ENCODE measurements at places on chromosomes 5 and 9. TPM values are rescaled to one million over a fixed set of nuclear protein-coding genes. Genes with fewer than 3 reads are reported as not detected.
A peak's percentile ranks its signal among the peaks of the same experiment; 100 is the strongest.

Gene PRPF4
- 21.8 TPM for total RNA-seq

Gene CAMK2A
- total RNA-seq: 0.88 TPM

Gene OR1B1
- total RNA-seq: not detected

Gene PCDHGB6
- 8.0 TPM for total RNA-seq

Gene PDGFRB
- 567 TPM for total RNA-seq

DNA sequence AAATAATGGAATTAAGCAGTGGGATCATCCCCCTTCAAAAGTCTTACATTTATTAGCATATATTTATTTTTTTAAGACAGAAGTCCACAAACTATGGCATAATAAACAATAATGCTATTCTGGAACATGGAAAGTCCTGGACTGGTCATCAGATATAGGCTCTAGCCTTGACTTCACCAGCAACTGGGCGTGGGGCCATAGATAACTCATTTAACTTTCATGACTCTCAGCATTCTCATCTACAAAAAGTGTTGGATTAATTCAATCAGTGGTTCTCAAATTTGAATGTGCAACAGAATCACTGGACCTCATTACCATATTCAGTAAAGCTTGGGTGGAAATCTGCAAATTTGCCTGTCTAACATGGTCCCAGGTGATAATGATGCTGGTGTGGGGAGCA is 253.8 kb downstream of the FBXL7 start:
- no peak for DNase-seq

GRCh38 chr9:18766989-18767550 is 265.9 kb downstream of the SAXO1 start:
- no peak for DNase-seq

- DNase-seq: peak; percentile 72
These were observed 6.7 kb downstream of the CORO2A start for GRCh38 chr9:98185611-98186171.

- DNase-seq: peak; percentile 30
These were observed 104.8 kb upstream of the CD180 start for GRCh38 chr5:67301285-67301903.

DNA sequence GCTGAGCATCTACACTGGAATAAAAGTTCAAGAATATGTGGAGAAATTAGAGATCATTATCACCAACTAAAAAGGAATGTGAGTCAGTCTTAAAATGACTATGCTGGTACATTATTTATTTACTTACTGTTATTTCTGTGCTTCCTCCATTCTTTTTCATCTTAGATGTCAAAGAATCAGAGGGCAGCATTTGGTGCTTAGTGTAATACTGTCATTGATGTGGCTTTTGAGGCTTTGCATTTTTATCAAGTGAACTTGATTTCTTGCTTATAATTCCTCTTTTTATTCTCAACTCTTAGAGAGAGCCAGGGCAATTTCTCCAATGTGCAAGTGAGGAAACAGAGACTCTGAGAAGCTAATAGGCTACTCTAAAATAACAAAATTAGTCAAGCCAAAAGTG is 163.7 kb upstream of the TRPC7 start:
- DNase-seq: no peak

DNA sequence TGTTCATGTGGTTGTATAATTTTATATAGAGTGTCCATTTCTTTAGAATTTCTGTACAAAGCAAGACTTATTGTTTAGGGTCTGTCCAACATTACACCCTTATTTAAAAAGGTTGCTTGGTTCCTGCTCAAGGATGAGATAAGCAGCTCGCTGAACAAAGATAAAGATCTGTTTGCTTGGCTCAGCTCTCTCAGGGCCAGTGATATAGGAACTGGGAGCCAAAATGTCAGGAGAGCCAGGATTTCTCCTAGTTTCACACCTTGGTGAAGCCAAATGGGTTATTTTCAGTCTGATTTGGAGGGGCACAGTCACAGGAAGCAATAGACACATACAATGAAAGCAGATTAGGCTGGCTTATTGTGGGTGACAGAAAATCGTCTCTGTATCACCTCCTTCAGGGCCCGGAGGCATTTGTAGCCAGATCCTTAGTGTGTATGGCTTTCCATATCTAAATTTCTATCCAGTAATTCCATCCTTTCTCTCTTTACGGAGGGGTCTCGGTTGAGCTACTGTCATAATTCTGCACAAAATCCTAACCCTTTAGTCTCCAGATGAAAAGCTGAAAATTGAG is 396.4 kb downstream of the TMEM232 start:
- no peak for DNase-seq

DNA sequence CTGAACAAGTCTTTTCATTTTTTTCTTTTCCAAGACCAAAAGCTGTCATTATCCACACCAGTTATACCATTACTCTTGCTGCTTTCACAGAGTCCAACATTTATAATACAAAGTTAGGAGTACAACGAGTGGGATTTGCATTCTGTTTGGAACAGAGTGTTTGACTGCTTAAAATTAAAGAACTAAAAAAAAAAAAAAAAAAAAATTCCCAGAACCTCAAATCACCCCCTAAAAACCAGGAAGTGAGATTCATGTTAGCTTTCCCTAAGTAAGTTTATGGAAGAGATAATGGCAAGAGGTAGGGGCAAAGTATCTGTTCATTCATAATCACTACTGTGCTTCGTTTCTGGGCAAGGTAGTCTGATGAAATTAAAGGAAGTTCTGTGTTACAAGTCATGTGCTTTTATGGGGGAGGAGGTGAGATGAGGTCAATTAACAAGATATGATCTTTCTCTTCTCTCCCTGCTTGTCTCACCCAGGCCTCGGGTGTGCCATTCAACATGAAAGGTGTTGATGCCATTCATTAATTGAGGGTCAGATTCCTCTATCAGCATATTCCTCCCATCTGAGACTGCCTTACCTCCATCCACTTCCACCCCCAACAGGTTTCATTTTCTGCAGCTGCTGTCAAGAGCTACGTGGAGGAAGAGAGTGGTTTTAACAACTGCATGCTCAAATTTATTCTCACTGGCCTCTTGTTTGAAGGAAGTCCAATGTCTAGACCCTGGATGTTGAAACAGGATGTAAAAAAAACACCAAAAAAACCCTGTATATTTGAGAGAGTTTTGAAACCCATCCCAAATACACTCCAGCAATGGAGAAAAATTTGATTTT is 58.1 kb downstream of the MARCHF3 start:
- no peak for DNase-seq

DNA sequence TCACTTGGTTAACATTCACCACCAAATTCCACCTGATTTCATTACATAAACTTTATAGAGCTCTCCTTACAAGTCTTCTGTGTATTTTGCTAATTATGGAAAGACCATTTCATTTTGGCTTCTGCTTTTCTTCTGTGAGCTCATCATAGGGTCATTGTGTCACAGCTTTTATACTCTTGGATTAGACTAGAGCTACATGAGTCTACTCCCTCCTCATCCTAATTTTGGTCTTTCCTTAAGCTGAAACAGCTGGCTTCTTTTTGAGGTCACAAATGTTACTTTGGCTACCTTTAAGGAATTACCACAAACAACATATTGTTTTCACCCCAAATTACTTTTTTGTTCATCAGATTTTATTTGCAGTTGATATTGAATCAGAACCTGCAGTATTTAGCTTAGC is 103.0 kb downstream of the NPR3 start:
- DNase-seq: peak; percentile 26

DNA sequence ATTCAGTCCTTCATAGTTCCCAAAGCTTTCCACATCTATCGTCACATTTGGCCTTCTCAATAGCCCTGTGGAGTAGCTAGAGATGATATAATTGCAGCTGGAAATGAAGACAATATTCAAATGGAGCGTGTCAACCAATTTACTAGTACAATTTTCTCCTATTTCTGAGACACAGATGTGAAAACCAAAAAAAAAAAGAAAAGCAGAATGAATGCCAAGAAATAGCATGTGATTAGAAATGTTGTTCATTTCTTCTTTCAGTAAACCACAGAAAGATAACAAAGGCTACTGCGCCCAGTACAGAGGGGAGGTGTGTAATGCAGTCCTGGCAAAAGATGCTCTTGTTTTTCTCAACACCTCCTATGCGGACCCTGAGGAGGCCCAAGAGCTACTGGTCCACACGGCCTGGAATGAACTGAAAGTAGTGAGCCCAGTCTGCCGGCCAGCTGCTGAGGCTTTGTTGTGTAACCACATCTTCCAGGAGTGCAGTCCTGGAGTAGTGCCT is 99.0 kb downstream of the MUSK start:
- DNase-seq: no peak

DNA sequence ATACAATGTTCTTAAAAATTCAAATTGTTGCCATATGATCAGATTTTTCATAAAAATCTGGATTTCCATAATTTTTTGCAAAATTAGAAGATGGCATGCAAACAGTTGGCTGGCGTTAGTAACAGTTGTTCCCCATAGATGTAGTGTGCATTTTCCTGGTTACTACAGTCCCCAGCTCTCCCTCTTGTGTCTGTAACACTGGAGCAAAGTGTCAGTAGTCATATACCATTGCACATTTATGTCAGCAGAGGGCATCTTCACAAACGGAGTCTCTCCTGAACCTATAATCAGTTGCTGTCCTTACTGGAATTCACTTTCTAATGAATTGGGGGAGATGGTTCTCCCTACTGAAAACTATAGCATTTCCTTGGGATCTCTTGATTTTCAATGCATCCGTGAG is 44.7 kb upstream of the DMAC1 start:
- no peak for DNase-seq

- DNase-seq: no peak
These were observed 216.9 kb downstream of the AUH start for GRCh38 chr9:91144769-91145168.

GRCh38 chr5:40464511-40464910 is 215.2 kb upstream of the PTGER4 start:
- DNase-seq: no peak

- peak; percentile 26 for DNase-seq
These were observed 72.3 kb downstream of the PRRT1B start for GRCh38 chr9:131617611-131618010.

DNA sequence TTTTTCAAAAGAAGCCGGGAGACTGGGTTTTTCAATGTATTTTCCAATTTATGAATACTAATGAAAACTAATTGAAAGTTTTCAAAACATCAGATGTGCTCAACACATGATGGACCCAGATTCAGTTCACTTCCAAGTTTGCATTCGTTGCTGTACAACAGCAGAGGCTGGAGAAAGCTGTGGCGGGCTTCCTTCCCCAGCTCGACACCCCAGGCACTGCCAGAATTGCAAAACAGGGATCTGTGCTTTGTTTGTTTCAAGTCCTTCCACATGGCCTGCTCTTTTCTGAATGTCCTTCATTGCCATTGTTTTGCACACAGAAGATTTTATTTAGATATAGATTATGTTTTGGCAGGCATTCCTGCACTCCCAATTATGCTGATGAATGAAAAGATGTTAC is 30.3 kb upstream of the INSYN2B start:
- DNase-seq: no peak

DNA sequence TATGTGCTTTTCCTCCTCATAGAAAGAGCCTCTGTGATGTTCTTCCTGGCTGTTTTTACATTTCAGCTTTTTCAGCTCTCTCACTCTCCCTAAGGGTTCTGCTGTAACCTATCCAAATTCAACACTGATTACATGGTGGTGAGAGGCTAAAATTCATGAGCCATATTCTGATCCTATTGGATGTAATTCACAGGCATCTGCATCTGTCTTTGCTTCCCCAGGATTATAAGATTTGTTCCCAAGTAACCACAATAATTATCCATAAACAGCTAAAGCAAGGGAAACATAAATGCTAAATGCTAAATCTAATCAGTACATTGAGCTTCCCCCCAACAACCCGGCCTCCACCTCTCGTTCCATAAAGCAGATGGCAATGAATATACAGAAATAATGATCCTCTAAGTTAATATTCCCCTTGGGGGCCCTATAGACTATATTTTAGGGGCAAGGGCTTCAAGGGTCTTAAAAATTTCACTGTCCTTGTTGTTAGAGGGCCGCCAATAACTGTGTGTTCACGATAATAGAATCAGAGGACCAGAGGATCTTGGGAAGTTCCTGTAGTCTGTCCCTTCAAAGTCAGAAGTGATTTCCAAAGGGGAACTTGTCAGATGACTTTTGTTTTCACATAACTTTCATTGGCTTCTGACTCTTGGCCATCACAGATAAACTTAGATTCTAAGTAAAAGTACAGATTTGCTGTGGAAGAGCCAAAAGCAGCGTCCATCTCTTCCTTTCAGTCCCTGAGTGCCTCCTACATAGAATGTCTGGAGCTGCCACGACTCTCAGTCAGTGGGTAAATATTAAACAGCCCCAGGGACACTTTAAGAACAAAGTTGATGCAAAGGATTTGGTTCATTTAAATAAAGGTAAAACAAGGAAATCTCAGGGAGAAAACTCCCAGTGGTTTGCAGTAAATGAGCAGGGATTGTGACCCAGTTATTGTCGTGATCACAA is 125.6 kb downstream of the ALDH1A1 start:
- no peak for DNase-seq

- no peak for DNase-seq
These were observed 4.9 kb downstream of the MRPL22 start for GRCh38 chr5:154945695-154946301.

DNA sequence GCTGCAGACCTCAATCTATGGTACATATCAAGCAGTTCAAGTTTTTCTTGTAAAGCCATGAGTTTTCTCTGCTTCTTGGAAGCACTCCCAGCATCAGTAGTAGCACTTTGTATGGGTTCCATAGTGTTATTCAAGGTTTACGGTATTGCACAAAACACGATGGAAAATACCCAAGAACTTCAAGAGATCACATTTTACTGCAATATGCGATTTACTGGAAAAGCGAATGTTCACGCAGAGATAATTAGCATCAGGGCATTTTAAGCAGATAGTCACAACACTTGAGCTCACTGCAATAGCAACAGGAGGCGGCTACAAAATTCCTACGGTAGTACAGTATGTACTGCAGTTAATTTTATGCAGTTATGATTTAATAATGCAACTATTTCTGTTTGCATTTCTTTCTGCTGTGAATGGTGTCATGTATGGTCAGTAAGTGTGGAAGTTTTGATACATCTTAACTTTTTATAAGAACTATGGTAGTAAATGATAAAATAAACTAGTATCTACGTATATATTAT is 200.8 kb downstream of the SMARCA2 start:
- DNase-seq: no peak

DNA sequence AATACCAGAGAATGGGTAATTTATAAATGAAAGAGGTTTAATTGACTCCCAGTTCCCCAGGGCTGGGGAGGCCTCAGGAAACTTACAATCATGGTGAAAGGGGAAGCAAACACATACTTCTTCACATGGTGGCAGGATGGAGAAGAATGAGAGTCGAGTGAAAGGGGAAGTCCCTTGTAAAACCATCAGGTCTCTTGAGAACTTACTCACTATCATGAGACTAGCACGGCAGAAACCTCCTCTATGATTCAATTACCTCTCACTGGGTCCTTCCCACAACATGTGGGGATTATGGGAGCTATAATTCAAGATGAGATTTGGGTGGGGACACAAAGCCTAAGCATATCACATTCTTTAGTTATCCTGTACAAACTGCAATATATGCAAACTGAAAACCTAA is 609.4 kb downstream of the MTRR start:
- no peak for DNase-seq
